DMS53 (cell line): ENCODE measurements at places on chromosomes 4 and X.

DNA sequence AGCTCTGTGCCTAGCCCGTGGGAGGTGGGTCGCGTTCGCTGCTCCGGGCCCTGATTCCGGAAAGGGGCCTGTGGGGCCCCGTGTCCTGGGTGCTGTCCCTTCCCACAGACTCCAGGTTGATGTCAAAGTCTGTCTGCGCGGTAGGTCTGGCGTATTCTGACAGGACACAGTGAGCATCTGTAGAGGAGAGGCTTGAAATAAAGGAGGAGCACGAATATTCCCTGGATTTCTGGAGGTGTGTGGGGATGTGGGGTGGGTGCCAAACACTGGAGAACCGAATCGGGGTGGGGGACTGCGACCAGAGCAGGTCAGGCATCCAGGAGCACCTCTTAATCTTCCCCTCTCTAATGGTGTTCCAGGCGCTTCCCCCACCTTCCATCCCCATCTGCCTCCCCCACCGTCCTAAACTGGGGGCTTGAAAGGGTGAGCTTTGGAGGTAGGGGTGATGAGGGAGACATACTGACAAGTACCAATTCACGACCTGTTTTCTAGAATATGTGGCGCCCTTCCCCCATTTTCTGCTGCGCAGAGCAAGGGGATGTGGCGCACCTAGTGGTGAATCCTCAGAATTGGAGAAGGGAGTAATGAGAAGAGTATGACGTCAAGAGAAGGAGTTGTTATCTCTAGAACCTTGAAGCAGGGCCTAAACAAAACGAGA is 877 bp downstream of the GPRASP1 start:
- no peak for DNase-seq

GRCh38 chr4:174278467-174278866 is 5.0 kb downstream of the FBXO8 start:
- DNase-seq: no peak

DNA sequence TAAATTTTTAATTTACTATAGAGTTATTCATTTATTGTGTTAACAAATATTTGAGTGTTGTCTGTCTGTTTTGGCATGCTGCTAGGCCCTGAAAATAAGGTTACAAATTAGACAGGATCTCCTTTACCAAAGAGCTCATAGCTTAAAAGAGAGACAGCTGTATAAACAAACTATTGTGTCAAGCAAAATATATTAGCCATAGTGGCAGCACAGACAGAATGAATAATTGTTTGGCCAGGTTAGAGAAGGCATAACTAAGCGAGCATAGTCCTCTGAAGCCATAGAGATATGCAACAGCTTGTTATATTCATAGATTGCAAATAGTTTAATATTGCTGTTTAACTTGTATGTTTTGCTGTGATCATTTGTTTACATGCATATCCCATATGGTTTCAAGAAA is 66.7 kb upstream of the NDUFC1 start:
- DNase-seq: peak; percentile 95

DNA sequence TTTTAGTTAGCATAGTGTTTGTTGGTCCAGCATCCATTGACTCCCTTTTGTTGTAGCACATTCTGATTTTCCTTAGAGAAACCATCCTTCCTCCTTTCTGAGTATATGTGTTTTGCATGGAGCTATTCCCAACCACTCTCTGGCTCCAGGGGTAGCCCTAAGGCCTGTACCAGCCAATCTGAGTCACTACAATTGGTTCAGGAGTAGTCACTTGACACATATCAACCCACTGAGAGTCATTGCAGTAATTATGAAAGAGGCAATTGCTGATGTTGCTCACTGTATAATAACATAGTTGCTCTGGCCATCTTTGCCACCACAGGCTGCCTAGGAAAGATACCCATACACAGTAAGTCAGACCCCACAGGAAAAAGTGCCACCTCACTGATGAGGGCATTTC is 71.2 kb upstream of the GRID2 start:
- no peak for DNase-seq

DNA sequence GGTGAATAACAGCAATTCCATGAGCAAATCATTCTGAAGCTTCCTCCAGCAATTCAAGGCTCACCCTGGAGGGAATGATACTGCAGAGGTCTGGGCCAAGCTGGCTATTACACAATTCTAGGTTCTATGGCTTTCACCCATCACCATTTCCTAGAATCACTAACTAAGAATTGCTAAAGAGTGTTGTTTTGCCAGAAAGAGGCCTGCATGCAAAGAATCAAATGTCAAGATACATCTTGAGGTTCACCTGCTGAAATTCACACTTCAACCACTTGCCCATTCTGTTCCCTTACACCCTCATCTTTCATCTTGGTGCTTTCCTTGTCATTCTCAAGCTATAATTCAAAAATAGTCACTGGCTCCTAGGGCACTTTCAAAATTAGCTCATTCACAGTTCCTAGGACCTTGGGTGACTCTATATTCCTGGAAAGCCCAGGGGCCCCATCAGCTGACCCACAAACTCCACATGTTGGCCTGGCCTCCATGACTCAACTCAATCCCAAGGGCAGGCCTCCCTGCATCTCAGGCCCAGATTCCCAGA is 7.0 kb downstream of the APBB2 start:
- DNase-seq: no peak

DNA sequence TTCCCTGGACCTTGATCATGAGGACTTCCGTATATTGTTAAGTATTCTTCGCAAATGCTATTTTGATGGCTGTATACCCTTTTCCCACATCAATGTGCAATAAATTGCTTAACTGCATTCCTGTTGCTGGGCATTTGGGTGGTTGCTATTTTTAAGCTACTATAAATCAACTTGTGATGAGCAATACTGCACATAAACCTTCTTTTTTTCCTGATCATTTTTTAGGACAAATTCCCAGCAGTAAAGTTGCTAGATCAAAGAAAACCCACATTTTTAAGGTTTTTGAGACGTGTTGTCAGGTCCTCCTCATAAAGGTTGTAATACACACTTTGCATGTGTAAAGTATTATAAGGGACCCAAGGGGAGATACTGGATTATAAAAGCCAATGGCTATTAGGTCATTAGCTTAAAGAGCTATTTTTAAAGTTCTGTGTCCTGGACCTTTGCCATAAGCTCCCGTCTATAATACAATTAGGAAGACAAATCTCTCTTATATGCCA is 35.6 kb downstream of the LIMCH1 start:
- DNase-seq: no peak

GRCh38 chr4:182409271-182409670 is 166.1 kb downstream of the TENM3 start:
- no peak for DNase-seq
